ENCODE measurements at places on chromosomes 4 and X.

DNA sequence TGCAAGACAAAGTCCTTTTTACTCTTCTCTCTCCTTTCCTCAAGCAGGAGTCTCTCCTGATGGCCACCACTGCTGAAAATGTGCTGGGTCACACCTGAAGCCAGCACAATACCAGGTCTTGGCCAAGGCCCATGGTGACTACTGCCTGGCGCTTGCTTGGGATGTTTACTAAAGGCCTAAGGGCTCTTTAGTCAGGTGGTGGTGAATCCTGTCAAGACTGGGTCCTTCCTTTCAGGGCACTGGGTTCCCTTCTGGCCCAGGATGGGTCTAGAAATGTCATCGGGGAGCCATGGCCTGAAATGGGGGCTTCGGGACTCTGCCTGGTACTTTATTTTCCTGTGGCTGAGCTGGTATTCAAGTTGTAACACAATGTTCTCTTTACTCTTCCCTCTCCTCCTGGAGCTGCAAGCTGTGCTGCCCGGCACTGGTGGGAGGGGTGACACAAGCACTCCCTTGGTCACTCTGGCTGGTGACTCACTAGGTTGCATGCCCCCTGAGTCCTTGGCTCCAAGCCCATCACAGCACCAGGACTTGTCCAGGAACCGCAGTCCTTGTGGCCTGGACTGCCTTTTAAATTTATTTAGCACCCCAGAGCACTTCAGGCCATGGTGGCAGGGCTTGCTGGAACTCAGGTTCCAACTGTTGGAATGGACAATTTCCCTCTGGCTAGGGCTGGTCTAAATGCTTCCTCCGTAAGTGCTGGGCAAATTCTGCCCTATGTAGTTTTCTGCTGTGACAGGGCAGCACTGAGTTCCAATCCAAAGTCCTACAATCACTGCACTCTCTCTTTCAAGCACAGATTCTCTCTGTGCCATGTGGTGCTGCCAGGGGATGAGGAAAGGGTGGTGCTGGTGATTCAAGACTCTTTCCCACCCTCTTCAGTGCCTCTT, 11.3 kb downstream of the ARL13A start:
- DNase-seq, result peak; percentile 84

GRCh38 chr4:156388826-156389225, 435.2 kb upstream of the CTSO start:
- DNase-seq, result peak; percentile 9

DNA sequence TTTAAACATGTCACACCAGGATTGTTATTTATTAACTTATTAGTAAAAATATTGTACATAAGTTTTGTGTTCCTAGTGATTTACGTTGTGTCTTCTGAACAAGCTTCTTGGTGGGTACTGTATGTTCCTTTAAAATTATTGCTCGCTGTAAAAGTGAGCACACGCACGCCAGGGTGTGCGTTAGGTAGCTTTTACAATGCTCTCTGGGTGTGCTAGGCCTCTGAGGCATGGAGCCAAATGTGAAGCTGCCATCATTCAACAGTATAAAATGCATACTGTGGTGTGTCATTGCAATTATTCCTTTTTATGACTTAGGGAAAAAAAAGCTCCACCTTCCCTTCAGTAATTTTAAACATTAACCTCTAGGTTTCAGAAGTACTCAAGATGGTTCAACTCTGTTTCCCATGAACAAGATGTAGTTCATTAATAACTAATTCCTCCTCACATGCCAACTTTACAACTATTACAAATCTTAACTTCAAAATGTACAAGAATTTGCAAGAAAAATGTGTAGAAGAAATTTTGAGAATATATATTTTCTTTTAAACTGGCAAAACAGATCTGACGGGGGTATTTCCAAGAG, 42.4 kb downstream of the ATOH1 start:
- DNase-seq, result no peak

DNA sequence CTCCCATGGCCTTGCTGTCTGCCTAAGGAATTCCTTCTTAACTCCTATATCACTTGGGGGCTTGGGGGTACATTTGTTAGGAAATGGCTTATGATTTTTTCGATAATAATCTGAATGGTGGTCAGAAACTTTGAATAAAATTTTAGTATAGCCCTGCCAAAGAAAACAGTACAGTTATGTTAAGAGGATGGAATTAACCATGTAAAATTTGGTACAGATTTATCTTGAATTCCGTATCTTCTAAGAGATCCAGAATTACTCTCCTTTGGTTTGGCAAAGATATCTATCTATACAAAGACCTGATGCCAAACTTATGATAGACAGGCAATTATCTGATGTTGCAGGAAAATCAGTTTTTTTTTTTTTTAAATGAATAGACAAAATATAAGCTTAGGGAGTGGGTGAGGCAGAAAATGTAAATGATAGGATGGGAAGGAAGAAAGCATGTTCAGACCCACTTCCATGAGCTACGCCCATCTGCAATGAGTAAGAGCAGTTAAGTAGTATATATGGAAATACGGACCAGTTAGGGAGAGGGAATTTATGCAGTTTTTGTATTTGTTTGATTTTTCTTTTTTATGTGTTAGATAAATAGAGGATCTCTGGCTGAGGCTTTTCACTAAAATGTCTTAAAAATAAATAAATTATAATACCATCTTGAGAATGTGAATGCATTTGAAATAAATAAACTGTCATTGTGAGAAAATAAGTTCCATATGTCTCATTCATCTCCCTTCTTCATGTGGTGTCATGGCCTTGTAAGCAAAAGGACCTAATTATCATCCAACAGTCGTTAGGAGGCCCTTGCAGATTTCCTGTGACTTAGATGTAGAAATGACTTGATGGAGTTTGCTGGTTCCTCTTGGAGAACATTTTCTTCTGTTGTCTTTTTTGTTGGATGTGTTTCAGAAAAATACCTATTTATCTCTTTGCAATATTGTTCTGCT, 389.6 kb downstream of the ARHGAP24 start:
- no peak for DNase-seq

DNA sequence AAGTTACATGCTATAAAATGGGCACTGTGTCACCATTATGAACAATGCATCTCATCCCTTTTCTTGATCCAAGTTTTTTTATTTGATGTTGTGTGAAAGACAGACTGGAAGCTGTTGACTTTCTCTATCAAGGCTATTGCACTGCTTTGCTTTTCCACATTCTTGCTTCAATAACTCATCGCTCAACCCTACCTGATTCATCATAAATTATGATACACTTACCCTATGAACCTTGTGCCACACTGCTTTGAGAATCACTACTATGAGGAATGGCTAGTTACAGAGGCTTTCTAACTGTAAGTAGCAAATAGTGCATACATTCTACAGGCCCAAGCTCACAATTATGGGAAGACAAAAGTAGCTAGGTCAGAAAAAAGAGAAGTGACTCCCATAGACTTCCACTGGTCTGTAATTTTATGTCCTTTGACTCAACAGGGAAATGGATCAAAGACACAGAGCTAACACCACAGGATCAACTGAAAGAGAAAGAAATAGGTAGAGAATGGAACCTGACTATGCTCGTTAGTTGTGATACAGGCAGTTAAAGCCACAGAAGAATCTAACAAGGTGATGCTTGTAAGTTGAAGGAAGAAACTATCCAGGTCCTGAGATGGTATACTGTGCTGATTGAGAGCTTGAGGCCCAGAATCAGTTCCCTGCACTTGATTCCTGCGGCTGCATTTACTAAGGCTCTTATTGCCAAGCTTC, 163.5 kb downstream of the PPP3CA start:
- peak; percentile 75 for DNase-seq

DNA sequence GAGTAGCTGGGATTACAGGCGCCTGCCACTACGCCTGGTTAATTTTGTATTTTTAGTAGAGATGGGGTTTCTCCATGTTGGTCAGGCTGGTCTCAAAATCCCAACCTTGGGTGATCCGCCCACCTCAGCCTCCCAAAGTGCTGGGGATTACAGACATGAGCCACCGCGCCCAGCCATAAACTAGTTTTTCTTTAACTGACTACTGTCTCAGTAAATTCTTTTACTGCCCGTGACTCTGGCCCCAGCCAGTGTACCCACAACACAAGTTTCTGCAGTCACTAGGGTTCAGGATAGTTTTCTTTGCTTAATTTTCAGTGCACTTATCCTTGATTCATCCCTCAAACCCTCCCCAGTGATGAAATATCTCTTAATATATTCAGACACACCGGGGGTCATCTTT, 8.3 kb downstream of the SHROOM2 start:
- DNase-seq, result no peak

GRCh38 chr4:151049430-151049884, 34.4 kb upstream of the LRBA start:
- DNase-seq, result no peak

DNA sequence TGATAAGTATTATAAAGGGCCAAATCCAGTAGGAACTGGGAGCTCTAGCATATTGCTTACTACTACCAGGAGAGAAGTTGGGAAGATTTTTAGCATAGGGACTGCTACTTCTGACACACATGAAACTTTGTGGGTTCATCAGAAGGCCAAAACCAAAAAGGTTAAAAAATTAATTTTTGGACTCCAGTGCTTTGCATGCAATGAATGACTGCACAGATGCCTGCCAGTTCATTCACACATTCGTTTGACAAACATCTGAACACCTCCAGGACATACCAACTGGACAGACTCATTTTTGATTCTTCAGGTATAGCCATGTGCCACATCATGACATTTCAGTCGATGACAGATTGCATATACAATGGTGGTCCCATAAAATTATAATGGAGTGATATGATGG, 79.8 kb downstream of the MID1IP1 start:
- DNase-seq, result no peak

DNA sequence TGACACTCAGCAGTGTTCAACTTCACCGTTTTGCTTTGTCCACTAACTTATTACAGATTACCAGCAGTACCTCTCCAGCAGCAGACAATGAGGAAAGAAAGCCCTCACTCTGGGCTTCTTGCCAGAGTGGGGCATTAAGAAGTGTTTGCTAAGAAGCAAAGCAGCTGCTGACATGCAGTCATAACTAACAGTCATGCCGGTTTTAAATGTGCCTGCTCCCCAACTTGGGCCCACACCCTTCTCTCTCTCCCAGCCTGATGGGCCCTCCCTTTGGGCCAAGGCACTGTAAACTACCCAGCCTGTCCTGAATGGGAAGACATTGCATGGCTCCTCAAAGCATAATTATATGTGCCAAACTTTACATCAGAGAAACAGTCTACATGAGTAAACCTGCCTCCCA, 54.6 kb upstream of the HHIP start:
- DNase-seq, result peak; percentile 82
